GM06990 (cell line): ENCODE measurements at places on chromosomes 5 and 9.

GRCh38 chr5:168302785-168303184 lies 11.3 kb downstream of the WWC1 start:
- no peak for DNase-seq

DNA sequence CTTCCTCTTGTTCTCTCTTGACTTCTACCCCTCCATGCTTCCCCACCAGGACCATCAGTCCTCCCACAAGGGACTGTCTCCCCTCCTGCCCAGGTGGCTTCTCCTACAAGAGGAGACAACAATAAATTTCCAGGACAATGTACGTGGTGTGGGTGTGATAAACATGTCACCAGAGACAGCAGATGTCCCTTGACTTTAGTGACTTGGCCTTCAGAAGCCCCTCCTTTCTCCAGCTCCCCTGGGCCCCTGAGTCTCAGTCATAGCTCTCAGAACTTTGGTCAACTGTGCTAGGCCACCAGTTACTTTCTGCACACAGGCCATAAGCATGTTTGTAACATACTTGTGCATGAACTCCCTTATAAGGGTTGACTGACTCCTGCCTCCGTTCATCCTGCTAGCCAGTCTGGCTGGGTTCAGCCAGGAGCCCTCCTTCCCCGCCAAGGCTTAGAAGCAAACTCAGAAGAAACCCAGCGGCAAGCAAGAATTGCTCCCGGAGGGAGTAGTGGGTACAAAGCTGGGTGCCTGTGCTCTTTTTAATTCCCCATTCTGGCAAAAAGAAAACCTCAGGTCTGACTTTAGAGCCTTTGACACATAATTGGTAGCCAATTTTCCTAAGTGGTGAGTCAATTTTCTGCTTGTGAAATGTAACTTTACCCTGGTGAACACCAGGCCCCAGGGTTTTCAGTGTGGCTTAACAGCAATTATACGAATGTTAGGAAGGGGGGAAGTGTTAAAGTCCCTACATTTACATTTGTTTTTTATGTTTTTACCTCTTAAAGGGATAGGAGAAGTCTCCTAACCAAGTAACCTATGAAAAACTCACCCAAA lies 49.2 kb downstream of the EBF1 start:
- peak; percentile 59 for DNase-seq

DNA sequence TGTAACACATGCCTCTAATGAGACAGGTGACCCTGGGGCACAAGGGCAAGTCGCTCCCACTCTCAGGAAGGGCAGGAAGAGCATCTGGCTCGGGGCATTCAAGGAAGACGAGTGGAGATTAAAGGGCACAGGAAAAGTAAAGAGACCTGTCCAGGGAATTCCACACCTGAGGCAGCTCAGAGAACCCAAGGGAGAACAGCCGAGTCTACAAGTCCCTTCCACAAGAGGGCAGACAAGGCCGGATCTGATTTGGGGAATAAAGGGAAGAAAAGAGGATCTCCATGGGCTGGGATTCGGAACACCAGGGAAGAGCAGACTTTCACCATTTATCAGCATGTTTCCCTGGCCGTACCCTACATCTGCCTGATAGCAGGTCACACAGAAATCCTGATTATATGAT lies 28.1 kb downstream of the GPX3 start:
- DNase-seq: no peak

DNA sequence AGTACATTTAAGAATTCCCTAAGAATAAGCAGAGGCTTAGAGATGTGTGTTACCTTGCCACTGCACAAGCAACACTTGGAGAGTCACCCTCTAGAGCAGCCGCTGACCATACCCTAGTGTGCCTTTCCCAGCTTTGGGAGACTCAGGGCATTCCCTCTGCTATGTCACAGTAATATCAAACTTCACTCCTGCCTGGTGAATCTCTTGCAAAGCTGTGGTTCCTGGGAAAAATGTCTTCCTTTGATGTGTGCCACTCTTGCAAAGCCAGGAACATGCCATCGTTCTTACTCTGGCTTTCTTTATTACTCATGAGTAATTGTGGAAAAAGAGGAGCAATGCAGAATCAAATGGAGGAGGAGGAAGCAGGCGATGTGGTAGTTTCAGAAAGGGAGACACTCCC lies 173.2 kb downstream of the CCDC192 start:
- no peak for DNase-seq

DNA sequence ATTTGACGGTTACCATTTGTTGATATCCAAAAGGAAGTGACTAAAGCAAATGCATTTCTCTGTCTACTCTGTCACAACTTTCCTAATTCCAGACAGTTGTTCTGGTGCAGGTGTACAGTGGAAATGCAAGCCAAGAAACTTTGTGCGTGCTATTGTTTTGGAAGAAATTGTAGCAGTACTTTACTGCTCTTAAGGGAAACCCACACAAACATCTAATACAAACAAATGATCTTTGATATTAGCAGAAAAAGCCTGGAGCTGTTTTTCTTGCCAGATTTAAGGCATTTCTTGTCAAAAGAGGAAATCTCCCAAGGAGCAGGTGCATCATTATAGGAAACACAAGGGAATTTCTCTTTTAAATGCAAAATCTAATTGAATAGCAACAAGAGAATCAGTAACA lies 2.0 kb downstream of the SNCAIP start:
- no peak for DNase-seq

DNA sequence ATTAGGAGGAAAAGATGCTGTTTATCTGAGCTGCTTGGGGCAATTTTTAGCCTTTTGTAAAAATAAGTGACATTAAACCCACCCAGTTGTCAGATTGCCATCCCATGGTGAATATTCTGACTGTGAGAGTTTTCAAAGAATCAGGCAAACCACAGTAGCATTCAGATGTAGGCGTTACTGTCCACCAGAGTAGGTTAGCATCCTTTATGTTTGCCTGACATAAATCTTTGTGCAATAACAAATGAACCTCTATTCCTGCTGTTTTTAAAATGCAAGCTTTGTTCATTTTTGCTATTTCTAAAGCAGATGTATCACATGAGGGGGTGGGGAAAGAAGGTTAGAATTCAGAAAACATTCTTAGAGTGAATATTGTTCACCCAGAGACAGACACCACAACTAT lies 427.8 kb downstream of the CDH9 start:
- DNase-seq: no peak

GRCh38 chr9:133990366-133991213 lies 1.5 kb downstream of the VAV2 start:
- DNase-seq: peak; percentile 29

DNA sequence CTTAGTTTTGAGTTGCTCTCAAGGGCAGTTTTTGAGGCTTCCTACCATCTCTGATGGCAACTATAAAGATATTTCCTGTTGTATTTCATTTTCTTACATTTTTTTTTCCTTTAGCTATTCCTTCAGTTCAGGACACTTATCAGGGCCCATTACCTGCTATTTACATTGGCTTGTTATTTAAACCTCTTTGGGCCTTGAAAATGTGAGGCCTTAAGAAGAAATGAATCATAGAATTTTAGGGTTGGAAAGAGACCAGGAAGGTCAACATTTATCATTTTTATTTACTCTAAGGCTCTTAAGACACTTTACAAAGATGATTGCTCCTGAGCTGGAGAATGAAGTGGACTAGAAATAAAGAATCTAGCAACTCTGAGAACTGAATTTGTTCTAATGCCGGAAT lies 335.2 kb downstream of the DTWD2 start:
- no peak for DNase-seq

GRCh38 chr5:138573949-138574670 lies 1.1 kb downstream of the HSPA9 start:
- DNase-seq: no peak

- no peak for DNase-seq
Measured at GRCh38 chr9:135707252-135708138, 5.5 kb downstream of the KCNT1 start.

- no peak for DNase-seq
Measured at GRCh38 chr9:136138566-136138965, 19.9 kb upstream of the TMEM250 start.

DNA sequence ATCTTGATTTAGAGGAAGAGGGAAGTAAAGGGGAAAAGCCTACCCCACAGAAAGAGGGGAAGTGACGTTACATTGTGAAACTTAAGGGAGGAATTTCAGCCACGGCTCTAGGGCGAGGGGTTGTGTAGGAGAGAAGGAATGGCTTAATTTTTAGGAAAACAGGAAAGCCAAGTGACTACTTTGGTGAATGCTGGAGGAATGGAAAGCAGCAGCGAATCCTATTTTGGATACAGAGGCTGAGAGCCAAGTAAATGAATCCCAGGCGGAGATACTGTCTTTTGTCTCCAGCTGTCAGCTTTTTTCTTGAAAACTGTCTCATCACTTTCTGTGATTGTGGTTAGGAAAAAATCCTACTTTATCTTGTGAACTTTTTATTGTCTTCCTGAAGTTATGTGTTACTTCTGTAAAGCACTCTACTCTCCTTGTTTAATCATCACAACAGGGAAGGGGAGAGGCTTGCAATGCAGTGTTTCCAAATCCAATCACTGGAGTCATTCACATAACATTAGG lies 188.4 kb downstream of the TSSK1B start:
- no peak for DNase-seq

GRCh38 chr5:124546643-124547042 lies 199.8 kb downstream of the ZNF608 start:
- DNase-seq: no peak

DNA sequence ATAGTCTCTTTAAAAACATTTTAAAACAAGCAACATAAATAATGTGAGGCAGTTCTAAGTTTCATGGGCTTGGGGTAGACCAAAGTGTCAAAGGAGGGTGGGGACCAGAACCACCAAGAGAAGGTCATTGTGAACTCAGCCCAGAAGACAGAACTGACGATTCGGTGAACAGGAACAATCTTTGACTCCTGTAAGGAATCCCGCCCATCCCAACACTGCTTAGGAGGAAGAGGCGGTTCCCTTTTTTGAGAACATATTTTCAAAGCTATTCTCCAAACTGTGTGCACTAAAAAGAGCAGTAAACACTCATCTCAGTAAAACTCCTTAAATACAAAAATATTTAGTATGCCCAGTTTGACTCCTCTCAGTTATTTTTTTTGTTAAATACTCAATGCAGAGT lies 176.5 kb upstream of the TLE4 start:
- DNase-seq: no peak

DNA sequence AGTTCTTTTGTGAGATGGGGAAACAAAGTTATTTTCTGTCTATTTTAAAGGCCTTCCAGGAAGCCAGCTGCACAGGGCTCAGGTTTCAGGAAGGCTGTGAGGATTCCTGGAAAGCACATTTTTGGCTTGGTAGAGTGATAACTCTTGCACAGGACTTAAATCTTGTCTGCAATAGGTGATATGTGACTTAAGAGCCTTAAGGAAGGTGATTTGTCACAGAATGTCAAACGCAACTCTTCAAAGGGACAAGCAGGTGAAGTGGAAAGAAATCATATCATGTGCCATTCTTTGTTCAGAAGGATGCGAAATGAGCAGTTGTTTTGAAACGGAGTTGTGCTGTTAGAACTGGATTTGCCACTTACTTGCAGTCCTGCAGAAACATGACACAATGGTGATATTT lies 459.3 kb downstream of the MAT2B start:
- no peak for DNase-seq

- DNase-seq: peak; percentile 62
Measured at GRCh38 chr9:113219186-113219936, 1.7 kb downstream of the FKBP15 start.

GRCh38 chr5:103464835-103465484 lies 97.6 kb downstream of the NUDT12 start:
- DNase-seq: no peak

DNA sequence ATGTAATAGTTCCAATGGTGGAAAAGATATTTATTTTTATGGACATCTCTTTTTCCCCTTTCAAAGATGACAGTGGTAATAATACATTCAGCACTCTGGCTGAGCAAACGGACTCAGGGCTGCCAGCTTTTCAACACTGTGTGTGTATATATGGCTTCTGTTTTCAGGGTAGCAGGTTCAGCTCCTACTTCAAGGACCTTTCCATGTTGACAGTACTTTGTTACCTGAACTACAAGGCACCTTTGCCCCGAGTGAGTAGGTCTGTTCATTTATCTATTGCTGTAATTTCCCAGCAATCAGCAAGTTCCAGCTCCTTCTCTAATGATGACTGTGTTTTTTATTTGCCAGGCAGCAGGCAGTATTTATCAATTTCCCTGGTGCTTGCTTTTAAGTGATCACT lies 387.4 kb upstream of the KIF2A start:
- no peak for DNase-seq

GRCh38 chr9:93361995-93362394 lies 89.5 kb upstream of the FAM120A start:
- no peak for DNase-seq

GRCh38 chr9:91421971-91422757 lies 1.5 kb downstream of the NFIL3 start:
- no peak for DNase-seq

DNA sequence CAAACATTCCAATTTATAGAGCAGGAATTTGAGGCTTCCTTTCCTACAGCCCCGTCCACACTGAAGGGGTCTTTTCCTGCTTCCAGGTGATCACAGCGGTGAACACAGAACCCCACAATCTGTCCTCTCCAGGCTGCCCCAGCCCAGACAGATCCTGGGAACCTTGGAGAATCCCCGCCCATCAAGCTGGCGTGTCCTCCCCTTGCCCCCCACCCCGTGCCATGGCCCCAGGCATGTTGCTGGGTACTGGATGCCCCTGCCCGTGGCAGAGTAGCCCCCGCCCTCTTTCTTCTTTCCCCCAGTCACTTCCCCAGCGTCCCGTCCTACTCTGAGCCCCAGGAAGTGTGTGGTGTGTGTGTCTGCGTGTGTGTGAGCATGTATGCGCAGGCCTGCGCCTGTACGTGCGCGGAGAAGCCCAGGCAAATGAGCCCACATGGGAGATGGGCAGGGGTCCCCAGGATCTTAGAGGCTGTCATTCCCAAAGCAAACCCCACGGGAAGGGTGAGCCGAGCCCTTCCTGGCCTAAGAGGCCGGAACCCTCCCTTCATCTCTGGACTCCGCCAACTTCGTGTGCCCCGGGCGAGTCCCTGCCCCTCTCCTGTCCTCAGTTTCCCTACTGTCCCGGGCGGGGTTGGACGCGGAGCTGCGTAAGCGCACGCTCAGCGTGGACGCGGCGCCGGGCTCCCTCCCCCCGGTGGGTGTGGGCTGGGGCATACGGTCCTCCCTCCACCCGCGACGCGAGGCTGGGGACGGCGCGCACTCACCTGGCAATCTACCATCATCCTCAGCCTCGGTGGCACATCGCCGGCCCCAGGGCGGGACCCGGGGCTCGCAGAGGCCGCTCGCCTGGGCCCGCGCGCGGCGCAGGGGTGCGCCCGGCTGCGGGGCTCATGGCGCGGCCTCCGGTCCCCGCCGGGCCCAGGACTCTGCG lies 15.2 kb downstream of the GBGT1 start:
- DNase-seq: peak; percentile 70

GRCh38 chr9:78567693-78568092 lies 270.8 kb downstream of the PSAT1 start:
- DNase-seq: no peak

DNA sequence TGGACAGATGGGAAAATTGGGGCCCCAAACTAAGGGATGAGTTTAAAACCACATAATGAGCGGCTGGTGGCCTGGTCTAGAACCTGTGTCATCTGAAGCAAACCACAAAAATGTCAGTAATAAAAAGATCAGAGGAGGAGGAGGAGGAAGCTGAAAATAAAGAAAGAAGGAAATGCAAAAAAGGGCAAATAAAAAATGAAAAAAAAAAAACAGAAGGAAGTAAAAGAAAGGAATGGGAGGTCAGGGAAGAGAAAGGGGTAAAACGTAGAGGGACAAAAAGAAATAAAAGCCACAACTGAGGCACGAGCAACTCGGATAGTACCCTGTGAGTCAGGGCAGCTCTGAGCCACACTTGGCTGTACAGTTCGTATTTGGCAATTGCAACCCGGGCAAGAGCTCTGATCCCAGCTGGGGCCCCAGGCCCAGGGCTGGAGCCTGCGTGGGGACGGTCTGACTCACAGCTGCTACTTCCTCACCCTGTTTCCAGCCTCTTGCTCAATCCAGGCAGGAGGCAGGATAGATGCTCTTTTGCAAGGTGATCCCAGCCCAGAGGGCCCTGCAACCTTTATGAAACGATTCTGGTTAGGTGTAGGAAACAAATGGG lies 137.9 kb upstream of the TRIM32 start:
- DNase-seq: no peak
